ENCODE measurements at places on chromosomes 1 and 21.

DNA sequence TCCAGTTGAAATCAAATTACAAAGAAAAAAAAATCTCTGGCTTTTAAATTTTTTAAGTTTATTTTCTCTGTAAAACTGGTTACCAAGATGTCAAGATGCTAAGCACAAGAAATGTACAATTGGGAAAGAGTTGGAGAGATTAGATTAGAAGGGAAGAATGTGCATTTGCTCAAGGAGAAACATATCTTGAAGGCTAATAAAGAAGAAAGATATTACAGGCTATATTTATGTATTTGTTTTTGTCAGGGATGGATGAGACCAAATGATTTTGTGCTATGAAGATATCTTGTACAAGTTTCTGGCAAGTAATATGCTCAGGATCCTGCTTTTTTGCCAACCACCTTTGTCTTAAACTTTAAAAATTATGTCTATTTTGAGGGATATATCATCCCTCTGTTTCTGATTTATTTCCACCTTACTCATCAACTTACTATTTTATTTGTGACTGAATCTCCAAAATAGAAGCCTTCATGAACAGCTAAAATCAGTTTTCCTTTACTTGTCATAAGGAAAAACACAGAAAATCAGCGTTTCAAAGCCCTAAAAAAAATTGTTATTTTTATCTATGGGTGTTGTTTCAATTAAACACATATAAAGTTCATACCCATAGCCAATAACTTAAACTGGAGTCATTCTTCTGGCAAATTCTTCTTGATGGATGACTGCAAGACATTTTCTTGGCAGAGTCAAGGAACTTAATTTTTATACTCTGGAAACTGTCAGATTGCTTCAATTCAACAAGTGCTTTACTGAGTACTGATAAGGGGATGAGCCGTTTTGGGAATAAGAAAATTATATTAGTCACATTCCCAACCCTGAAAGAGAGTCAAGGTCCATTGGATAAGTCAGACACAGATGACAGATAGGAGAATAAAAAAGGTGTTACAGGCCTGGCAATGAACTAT lies 141.8 kb downstream of the CTH start:
- no peak for DNase-seq

- no peak for DNase-seq
Observed at GRCh38 chr1:49630156-49630555, 393.6 kb downstream of the AGBL4 start.

DNA sequence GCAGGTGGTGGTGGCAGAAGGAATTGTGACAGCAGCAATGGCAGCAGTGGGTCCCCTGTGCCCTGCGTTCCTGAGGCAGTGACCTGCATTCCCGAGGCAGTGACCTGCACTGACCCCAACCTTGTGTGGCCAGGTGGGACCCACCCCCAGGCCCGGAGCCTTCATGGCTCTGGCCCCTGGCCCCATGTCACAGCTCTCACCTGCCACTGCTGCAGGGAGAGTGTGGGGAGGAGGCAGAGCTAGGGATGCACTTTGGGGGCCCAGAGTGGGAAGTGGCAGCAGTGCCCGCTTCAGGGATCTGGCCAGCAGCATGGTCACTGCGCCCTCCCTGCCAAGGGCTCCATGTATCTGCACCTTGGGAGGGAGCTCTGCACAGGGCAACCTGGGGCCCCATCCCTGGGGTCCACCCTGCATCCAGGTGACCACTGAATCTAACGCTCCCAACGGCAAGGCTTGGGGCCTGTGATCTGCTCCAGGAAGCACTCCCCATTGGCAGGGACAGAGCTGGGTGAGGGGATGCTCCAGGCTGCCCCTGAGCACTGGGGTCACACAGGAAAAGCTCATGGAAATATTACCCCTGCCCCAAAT lies 618.6 kb downstream of the RWDD3 start:
- no peak for DNase-seq

DNA sequence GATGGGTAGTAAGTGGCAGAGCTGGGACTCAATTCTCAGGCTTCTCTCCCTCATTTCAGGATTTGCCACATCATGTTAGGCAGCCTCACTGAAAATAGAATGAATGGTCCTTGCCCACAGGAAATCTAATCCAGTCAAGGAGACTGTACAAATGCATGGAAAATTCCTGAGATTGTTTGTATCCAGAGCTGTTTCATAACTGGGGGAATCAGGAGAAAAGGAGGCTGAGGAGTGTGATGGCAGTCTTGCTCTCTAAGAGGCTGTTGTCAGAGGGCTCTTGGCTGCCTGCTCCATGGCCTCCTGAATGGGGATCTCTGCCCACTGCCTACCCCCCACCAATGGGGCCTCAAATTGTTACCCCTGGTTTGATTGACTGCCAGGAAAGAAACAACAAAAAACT lies 141.9 kb upstream of the TNR start:
- DNase-seq: no peak
